CD14-positive monocyte (primary cell): ENCODE measurements at places on chromosomes 5 and 9. TPM values are rescaled to one million over a fixed set of nuclear protein-coding genes. Genes with fewer than 3 reads are reported as not detected.

The PCDHAC1 gene
- polyA plus RNA-seq: not detected

The ANXA2R gene
- polyA plus RNA-seq: 6.4 and 9.3 TPM in 2 replicates

The ARL14EPL gene
- polyA plus RNA-seq: not detected

The GFM2 gene
- 9.3 TPM for polyA plus RNA-seq

The SHISAL2B gene
- not detected for polyA plus RNA-seq

The MAT2B gene
- polyA plus RNA-seq: 165 TPM

The PCDHA12 gene
- polyA plus RNA-seq: not detected in 2 replicates

The FRMD3 gene
- polyA plus RNA-seq: 9.8 TPM

The LCN15 gene
- not detected for polyA plus RNA-seq

The FOXD4L6 gene
- 0.05 TPM in 1 of 2 replicates, not detected in the other for polyA plus RNA-seq

The TEX48 gene
- polyA plus RNA-seq: not detected
